DMS153 (cell line): ENCODE measurements at places on chromosomes 7 and 10.

DNA sequence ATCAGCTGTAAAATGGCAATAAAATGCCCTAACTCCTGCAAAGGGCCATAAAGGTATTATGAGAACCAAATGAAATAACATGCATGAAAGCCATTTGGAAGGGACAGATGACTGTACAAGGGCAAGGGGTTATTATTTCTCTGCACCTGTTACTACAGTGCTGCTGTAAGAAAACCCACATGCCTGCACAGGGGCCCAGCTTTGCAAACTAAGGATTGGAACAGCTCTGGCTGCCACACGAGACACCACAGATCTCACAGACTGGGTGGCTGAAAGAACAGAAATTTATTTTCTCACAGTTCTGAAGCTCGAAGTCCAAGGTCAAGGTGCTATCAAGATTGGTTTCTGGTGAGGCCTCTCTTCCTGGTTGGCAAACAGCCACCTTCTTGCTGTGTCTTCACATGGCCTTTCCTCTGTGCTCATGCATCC is 409.0 kb upstream of the NRP1 start:
- DNase-seq = no peak

DNA sequence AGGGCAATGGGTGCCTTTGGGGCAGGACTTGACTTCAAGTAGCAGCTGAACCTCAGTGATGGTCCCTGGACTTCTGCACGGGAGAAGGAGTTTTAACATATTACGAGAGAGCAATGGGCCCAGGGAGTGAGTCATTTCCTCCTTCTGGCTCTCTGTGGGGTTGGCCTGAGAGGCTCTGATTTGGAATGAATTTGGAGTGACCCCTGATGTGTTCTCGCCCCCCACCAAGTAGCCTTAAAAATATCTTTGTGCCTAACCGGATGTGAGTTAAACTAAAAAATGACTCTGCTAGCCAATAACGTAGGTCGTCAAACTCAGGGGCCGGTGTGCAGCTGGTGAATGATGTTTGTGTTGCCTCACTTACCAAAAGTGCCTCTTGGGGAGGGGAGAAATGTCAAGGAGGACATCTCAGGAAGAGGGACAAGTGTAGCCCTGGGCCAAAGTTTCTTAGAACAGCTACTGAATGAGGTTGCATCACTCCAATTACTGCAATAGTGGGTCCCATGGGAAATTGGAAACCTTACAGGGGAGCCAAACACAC is 656.6 kb downstream of the INHBA start:
- DNase-seq = no peak

DNA sequence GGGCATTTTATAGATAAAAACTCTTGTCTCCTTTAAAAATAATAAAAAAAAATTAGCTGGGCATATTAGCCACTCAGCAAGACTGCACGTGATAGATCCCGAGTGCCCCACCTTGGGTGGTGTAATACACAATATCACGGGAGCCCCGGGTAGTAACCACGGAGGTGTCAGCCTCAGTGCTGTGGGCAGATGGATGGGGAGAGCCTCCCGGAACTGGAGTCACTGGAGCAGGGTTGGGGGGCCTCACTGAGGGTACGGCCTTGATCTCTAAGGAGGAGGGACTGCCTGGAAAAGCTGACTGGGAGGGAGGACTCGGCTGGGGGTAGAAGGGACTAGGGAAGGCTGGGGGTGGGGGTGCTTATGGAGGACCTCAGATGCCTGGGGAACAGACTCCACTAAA is 12.6 kb downstream of the LEP start:
- DNase-seq = no peak

DNA sequence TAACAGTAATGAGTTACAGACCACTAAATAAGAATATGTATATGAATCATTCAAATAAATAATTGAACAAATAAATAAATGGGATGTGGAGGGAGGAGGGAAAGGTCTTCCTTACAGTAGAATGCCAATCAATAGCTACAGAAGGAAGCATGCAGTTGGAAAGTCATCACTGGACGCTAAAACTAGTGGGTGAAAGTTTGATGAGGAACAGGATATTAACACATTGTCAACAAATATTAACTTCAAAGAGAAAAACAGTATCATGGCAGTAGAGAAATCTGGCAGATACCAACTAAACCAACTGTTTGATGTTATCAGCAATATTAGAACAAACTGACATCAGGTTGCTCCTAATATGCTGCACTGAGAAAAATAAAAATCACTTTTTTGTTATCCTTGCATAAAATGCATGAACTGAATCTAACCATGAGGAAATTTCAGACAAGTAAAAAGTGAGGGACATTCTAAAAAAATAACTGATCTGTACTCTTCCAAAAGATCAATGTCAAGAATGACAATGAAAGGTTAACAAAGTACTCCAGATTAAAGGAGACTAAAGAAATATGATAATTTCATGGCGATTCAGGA is 94.1 kb downstream of the ZFAND4 start:
- DNase-seq = no peak

DNA sequence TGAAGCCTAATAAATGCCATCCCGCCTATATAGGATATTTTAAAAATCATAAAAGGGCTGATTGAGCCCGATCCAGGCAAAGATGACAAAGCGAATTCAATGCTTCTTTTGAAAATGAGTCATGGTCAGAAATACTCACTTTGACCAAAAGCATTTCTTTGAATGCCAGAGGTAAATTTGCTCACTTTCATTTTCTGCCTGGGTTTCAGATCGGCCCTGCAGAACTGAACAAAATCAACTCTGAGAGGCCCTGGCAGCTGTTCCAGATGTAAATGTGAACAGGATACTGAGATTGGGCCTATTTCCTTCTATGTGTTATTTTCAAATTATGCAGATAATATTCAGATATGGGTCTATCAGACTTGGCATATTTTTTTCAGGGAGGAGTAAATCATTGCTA is 114.8 kb upstream of the ARID5B start:
- DNase-seq = no peak

DNA sequence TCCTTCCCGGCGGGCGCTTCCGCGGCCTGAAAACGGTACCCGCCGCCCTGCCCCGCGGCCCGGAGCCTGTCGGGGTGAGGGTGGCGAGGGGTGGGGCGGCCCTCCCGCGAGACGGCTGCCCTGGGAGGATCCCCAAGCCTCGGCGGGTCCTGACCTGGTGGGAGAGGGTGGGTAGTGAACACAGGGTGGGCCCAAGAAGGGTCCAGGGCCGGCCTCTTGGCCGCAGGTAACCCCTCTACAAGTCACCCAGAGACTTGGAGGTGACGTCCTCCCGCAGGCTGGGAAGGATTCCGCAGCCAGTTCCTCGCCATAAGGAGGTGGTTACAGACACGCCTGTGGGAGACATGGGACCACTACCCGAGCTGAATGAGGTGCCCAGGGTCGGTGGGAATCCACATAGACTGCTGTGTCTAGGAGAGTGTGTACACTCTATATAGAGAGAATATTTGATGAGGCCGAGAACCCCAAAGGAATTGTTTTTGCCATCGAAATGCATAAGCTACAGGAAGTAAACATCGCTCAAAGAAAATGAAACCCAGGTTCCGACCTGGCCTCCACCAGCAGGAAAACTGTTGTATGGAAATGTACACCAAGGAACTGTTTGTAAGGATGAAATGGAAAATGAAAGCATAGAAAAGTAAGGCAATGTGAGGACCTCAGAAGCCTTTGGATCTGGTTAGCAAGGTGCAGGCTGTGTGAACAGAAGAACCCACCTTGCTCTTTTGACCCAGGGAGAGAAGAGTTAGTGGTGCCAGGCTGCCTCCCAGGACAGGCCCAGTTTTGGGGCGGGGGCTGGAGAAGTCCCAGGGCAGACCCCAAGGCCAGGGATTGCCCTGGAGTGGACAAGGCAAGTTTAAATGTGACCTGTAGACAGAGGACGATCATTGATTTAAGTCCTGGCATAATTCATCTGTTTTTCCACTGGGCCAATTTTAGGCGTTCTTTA is 659 bp downstream of the OPTN start:
- DNase-seq = no peak

DNA sequence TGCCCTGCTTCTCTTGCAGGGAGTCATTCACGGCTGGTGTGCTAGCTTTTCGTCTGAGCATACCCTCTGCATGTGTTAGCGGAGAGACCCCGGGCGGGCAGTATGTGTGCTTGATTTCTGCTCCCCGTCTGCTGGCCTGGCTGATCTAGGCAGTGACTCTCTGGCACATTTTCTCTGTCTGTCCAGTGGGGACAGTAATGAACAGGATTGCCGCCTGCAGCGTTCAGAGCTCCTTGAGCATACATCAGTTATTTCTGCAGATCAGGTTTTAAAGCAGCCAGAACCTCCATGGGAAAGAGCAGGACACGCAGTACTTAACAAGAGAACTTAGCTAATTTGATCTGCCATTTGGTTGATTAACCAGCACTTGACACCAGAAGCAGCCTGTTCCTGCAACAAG is 242.5 kb downstream of the CELF2 start:
- no peak for DNase-seq

- no peak for DNase-seq
Measured at GRCh38 chr10:104337521-104337984, 712 bp downstream of the ITPRIP start.

DNA sequence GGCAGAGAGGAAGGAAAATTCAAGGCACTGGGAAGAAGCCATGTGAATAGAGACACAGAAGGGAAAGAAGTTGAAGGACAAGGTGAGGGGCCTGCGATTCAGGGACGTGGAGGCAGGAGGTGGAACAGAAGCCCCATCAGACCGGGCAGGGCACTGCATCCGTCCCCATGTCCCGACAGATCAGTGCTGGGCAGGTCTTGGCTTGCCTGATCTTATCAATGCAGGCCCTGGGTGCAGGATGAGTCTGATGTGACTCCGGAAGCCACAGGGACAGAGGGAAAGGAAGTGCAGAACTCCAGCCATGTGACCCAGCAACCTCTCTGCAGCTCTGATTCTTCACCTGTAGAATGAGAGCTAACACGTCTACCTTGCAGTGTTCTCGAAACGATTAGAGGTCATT is 136.2 kb upstream of the CTBP2 start:
- DNase-seq = no peak

GRCh38 chr10:51035344-51035743 is 38.9 kb upstream of the PRKG1 start:
- DNase-seq = no peak

DNA sequence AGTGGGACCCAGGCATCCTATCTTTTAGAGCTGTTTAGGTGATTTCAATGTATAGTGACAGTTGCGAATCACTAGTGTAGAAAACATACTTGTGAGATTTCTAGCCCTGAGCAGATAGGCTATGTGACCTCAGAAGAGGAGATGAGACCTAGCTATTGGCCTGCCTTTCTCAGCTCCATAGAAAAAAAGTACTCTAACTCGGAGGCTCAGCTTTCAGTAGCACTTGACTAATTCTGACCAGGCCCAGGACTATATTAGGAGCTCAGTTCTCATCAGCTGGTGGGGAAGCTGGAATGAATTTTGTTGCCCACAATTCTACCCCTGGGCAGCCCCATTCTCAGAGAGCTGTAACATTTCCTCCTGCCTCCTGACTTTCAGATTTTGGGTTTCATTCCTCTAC is 179.9 kb upstream of the NAMPT start:
- DNase-seq = no peak

DNA sequence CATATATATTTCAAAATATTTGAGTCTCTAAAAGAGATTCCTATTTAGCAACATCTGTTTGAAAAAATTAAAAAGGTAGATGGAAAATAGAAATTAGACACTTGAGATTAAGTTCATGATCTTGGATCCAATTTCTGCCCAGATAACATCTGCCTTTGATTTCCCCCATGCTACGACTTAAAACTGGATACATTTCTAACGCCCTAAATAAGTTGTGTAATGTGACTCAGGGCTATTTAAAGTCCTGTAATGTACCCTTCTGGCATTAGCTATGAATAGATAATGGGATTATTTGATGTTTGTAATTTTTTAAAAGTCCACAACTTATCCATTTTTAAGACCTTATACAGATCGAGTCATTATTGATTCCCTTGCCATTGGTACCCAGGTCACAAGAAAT is 23.4 kb downstream of the CFAP43 start:
- DNase-seq = no peak

DNA sequence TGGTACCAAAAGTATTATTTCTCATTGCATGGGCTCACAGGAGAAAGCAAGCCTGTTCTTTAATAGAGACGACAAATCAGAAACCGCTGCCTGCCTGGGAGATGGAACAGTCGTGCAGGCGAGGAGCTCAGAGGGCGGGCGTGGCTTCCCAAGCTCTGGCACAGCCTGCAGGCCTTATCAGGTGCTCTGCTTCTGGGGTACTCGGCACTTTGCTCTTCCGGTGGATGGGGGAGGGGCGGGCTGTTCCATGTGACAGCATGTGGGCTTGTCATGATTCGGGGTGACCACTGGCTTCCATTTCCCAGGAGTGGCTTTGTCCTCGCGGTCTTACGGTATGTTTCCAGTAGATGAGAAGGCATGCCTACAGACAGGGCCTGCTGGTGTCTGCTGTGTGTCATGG is 228.6 kb downstream of the MGMT start:
- no peak for DNase-seq

DNA sequence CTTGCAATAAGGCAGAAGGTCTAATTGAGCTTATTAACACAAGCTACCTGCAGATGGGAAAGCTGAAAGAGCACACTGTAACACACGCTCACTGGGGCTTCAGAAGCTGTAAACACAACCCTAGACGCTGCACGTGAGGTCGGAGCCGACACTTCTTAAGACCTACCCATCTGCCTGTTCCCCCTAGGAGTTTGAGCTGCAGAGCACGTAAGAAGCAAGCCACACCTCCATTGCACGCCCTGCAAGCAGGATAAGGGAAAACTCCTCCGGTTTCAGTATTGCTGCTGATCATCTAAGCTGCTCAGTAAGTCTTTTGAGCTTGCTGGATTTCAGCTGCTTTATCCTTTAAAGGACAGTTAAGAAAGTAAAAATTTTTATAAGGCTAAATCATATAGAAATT is 244.0 kb upstream of the ZWINT start:
- no peak for DNase-seq

DNA sequence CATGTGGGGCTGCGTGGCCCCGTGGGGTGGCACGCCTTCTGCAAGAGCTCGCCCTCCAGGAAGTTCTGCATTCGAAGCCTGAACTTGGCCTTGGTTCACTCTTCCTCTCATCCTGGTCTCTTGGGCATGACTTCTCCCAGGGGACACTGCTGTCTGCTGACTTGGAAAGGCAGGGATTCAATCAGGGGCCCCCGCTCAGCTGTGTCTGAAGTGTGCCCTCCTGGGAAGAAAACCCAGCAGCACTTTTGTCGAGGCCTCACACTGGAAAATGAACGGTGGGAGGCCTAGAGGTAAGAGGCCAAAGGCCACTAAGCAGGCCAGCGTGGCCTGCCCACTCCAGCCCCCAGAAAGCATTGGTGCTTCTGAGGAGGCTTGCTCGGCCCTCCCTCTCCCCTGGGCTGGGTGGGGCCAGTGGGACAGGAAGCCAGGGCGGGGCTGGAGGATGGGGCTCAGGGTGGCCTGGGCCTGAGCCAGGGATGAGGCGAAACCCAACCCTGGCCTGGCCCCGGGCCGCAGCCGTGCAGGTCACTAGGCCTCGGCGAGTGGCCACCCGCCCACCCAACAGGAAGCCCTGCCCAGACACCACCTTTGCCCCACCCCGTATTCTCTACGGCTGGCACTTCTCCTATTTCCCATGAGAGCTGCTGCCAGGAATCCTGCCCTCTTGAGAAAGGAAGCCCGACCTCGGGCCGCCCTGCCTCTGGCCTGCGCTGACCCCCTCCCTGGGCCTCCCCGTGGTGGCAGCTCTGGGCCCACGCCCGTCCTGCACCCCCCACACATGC is 81.1 kb downstream of the ZMIZ1 start:
- DNase-seq = peak; percentile 53
